GM04504 (cell line): ENCODE measurements at places on chromosomes 1 and 21.

- DNase-seq = no peak
Measured at GRCh38 chr1:55217226-55217986, 2.2 kb upstream of the USP24 start.

DNA sequence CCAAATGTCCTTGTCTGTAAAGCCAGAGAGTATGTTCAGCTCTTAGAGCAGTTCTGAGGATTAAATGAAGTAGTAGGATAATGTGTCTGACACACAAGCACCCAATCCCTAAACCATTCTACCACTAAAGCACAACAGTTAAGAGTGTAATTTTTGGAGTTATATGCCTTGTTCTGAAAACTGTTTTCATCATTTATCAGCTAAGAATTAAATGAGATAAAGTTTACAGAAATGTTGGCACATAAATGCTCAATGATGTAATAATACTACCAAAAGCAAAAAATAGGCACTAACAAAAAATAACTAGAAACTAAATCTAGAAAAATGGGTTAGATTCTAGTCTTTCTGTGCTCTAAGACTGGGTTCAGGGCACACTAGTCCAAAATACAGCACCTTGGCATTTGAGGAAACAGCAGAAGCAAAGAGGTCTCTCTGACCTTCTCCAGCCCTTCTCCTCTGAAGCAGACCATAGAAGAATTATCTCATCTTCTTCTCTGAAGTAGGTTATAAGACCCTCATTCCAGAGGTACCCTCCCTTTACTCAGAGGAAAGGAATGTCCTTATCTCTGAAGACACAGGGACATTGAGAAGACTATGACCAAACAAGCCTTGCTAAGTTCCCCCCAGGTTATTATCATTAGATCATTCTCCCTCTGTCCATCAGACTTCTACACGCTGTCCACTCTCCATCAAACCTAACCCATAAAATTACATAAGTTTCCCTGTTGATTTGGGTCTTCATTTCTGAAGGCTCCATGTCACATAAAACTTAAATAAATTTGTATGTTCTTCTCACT lies 20.6 kb downstream of the ABL2 start:
- DNase-seq = no peak

DNA sequence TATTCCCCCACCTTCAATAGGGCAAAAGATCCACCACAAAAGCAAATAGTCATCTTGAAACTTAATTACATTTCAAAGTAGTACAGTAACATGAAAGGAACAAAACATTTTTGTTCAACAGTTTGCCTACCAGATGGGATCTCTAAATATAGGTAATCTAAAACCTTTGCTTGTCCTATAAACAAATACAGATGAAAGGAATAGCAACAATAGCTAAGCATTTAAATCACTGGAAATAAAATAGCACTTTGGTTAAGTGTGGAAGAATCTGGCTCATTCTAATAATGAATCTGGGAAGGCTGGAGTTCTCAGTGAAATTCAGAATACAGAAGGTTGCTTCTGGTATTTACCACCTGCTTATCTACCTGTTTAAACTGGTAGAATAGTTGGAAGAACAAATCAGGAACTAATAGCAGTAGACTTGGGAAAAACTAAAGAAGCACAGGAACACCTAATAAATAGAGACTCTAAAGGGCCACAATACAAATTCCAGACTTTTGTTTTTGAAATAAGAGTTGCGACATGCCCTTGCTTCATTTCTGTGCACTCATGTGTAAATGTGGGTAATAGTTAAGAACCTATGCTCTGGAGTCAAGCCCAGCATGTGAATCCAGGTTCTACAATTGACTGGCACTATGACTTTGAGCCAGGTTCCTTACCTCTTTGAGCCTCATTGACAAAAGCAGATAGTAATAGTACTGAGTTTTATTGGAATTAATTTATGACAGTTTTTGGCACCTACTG lies 2.3 kb upstream of the LYPLAL1 start:
- DNase-seq = no peak

- no peak for DNase-seq
Measured at GRCh38 chr1:212260557-212261355, 24.5 kb upstream of the PPP2R5A start.

- no peak for DNase-seq
Measured at GRCh38 chr1:3038113-3038551, 16.9 kb downstream of the ACTRT2 start.
